ENCODE measurements at places on chromosomes 2 and 18. TPM values are rescaled to one million over a fixed set of nuclear protein-coding genes. Genes with fewer than 3 reads are reported as not detected.

- H3K36me3 ChIP-seq, result no peaks in the 10 kb centered on the region
- no peak overlapping the region for H3K4me3 ChIP-seq
- no peaks in the 10 kb centered on the region for H3K27me3 ChIP-seq
- H3K4me1 ChIP-seq, result no peaks in the 10 kb centered on the region
- no peak overlapping the region for H3K27ac ChIP-seq
- no peak for DNase-seq
Measured at GRCh38 chr18:21908711-21909110, 168.1 kb downstream of the MIB1 start.

DNA sequence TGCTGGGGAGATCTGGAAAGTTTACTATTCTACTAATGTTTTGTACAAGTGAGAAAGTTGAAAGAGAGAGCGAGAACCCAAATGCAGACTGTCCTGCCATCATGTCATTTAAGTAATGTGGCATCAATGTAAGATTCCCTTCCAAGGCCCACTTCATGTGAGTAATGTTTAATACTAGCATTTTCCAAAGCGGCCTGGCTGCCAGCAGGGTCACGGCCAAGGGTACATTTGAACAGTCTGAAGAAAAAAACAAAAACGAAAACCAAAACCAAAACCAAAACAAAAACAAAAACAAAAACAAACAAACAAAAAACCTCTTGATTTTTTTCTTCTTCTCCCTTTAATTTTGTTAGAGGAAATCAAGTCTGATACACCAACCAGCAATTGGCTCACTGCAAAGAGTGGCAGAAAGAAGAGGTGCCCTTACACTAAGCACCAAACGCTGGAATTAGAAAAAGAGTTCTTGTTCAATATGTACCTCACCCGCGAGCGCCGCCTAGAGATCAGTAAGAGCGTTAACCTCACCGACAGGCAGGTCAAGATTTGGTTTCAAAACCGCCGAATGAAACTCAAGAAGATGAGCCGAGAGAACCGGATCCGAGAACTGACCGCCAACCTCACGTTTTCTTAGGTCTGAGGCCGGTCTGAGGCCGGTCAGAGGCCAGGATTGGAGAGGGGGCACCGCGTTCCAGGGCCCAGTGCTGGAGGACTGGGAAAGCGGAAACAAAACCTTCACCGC lies 2.2 kb downstream of the HOXD10 start:
- H3K4me1 ChIP-seq, result peaks cover 24% of the 10 kb centered on the region
- DNase-seq, result no peak
- no peaks in the 10 kb centered on the region for H3K36me3 ChIP-seq

- H3K27ac ChIP-seq, result peak overlapping the region; percentile 66
- no peak for DNase-seq
- H3K4me3 ChIP-seq, result peak overlapping the region; percentile 30
- no peaks in the 10 kb centered on the region for H3K27me3 ChIP-seq
- peaks cover 4% of the 10 kb centered on the region for H3K4me1 ChIP-seq
Measured at GRCh38 chr2:12918835-12919445, 202.2 kb downstream of the TRIB2 start.

DNA sequence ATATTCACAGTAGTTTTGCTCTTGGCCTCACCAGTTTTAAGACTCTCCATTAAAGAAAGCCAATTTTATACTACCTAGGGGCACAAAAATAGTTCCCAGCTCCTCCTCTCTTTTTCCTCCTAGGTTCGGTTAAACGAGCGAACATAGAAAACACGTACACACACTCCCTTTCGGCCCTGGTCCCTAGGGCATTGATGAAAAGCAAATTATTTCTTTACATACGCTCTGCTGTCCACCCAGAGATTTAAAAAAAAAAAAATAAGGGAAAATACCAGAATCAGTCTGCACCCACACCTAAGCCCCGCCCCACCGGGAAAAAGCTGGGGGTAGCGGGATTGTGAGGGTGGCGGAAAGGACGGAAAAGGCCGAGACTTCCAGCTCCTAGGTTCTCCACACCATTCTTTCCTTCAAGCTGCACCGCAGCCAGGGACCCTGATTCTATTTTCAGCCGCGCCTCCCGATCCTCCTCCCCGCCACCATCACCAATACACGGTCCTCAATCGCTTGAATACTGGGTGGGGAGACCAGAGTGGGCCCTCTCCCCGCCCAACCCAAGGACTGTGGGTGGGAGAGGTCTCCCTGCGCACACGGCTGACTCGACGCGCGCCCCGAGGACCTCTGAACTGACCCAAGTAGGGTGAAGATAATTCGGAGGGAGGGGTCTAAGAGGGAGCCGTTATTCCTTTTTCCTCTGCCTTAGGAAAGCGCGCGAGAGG lies 769 bp downstream of the ATF2 start:
- H3K4me3 ChIP-seq, result peak overlapping the region; percentile 89
- no peaks in the 10 kb centered on the region for H3K27me3 ChIP-seq

Gene LRATD1
- 4.1 TPM for total RNA-seq

Gene CACNB4
- 13.8 TPM for total RNA-seq

Gene TPGS2
- total RNA-seq, result 150 TPM

Data from thoracic aorta (tissue), 2 donors.